ENCODE measurements at places on chromosomes 11 and 22. TPM values are rescaled to one million over a fixed set of nuclear protein-coding genes. Genes with fewer than 3 reads are reported as not detected.

DNA sequence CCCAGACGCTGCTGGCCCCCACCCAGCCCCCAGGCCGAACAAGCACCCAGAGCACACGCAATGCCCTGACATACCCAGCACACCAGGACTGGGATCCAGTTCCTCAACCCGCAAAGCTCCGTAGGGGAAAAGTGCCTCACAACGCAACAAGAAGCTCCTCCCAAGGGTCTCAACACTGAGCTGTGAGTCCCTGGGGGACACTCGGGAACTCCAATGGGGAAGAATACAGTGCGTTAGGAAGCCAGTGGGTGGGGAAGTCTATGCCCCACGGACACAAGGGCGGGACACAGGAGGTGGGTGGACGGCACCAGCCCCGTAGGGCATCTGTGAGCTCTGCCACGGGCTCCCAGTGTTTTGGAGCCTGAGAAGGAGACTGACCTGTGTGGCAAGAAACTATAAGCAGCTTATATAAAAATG, 1.6 kb downstream of the DEAF1 start:
- H3K4me3 ChIP-seq = no peak overlapping the region
- peaks cover 2% of the 10 kb centered on the region for H3K36me3 ChIP-seq
- H3K27me3 ChIP-seq = no peaks in the 10 kb centered on the region
- H3K4me1 ChIP-seq = peaks cover 6% of the 10 kb centered on the region
- no peak overlapping the region for H3K27ac ChIP-seq

The CCDC15 gene
- polyA plus RNA-seq = 0.64 TPM

The CYB5R3 gene
- 113 TPM for polyA plus RNA-seq

- DNase-seq = no peak
- H3K4me3 ChIP-seq = no peak overlapping the region
- peaks cover 2% of the 10 kb centered on the region for H3K27me3 ChIP-seq
- no peak overlapping the region for H3K27ac ChIP-seq
These were observed 57.5 kb upstream of the CD82 start for GRCh38 chr11:44507896-44508445.

GRCh38 chr11:131924457-131925201, 554.2 kb downstream of the NTM start:
- DNase-seq = no peak
- H3K36me3 ChIP-seq = no peaks in the 10 kb centered on the region
- no peak overlapping the region for H3K27ac ChIP-seq
- H3K27me3 ChIP-seq = no peaks in the 10 kb centered on the region
- peaks cover 9% of the 10 kb centered on the region for H3K4me1 ChIP-seq

DNA sequence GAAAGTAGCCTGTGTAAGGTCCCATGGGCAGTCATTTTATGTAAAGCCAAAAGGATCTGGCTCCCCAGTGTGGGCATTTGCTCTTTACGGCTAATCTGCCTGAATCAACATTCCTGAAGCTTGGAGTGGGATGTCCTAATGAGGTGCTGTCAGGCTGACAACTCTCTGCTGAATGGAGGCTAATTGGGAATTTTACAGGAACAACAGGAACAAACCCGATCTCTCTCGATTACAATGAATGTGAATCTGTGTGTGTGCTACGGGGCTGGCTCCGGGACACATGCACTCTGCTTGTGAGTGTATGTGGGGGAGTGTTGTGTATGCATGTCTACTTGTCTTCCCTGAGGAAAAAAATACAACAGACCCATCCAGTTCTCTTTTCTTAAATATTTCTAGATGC, 415.2 kb downstream of the TENM4 start:
- no peaks in the 10 kb centered on the region for H3K36me3 ChIP-seq
- H3K4me3 ChIP-seq = no peak overlapping the region
- H3K4me1 ChIP-seq = no peaks in the 10 kb centered on the region
- no peak for DNase-seq
- no peaks in the 10 kb centered on the region for H3K27me3 ChIP-seq

DNA sequence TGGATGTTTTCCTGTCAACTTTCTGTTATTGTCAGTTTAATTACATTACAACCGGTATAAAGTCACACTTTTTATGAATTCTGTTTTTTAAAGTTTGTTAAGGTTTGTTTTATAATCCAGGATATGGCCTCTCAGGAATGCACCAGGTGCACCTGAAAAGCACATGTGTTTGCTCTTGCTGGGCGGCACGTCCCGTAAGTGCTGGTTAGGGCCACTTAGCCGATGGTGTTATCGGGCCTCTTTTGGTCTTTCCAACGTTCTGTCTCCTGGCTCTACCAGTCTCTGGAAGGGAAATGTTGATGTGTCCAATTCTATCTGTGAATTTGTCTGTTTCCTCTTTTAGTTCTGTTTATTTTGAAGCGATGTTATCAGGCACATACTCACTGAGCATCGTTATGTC, 695.7 kb downstream of the BRD1 start:
- no peaks in the 10 kb centered on the region for H3K4me1 ChIP-seq
- no peaks in the 10 kb centered on the region for H3K36me3 ChIP-seq
- no peak overlapping the region for H3K4me3 ChIP-seq
- no peaks in the 10 kb centered on the region for H3K27me3 ChIP-seq
- no peak for DNase-seq

The TTC36 gene
- 0.14 TPM for polyA plus RNA-seq

DNA sequence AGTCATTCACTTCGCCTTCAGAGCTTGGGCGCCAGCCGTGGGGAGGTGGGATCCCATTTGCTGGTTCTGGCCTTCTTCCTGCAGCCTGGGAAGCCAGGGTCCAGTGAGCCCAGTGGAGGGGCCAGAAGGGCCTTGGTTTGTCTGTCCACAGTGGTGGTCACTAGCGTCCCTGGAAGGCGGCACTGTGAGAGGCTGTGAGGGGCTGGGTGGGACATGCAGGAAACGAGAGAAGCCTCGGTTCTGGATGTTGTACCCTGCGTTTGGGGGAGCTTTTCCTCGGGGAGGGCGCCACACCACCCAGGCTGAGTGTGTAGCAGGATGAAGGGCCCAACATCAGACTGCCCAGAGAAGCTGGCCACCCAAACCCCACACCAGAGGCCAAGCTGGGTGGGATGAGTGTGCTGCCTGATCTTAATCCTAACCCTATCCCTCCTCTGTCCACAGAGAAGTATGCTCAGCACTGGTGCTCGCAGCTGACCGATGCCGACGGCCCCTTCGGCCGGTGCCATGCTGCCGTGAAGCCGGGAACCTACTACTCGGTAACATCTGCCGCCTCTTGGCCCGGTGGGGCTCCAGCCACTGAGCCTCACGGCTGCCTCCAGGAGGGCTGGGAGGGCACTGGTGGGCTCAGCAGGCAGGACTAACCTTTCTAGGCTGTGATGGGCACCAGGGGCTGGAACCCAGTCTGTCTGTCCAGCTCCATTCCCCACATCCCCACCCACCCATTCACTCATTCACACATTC, 14.4 kb downstream of the MUC5AC start:
- no peak overlapping the region for H3K4me3 ChIP-seq
- no peak overlapping the region for H3K27ac ChIP-seq
- no peaks in the 10 kb centered on the region for H3K36me3 ChIP-seq
- no peaks in the 10 kb centered on the region for H3K27me3 ChIP-seq

The CCDC89 gene
- not detected for polyA plus RNA-seq

GRCh38 chr11:12922980-12923507, 86.1 kb upstream of the RASSF10 start:
- no peak overlapping the region for H3K27ac ChIP-seq
- peaks cover 4% of the 10 kb centered on the region for H3K4me1 ChIP-seq
- H3K27me3 ChIP-seq = no peaks in the 10 kb centered on the region
- H3K36me3 ChIP-seq = no peaks in the 10 kb centered on the region
- no peak overlapping the region for H3K4me3 ChIP-seq

DNA sequence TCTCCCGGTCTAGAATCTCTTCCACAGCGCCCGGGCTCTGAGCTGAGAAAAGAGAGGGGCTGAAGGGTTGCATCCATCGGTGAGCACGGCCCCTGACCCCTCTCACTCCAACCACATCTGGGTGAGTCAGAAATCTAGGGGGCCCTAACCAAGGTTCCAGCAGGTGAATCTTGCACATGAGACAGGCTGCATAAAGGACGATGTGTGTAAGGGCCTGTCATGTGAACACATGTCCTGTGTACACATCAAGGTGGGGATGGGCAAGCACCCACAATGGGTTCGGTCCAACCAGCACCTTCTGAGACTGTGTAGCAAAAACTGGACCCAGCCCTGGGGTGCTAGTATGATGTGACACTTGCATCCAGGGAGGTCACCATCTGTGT, 1.2 kb downstream of the BET1L start:
- no peak overlapping the region for H3K27ac ChIP-seq
- H3K36me3 ChIP-seq = peaks cover 9% of the 10 kb centered on the region
- H3K4me3 ChIP-seq = peak overlapping the region; percentile 89
- no peaks in the 10 kb centered on the region for H3K27me3 ChIP-seq
- H3K4me1 ChIP-seq = peaks cover 13% of the 10 kb centered on the region

The KCNK4 gene
- polyA plus RNA-seq = not detected

GRCh38 chr22:36925388-36926290, 12.2 kb downstream of the CSF2RB start:
- no peaks in the 10 kb centered on the region for H3K36me3 ChIP-seq
- peaks cover 9% of the 10 kb centered on the region for H3K4me1 ChIP-seq
- H3K27ac ChIP-seq = no peak overlapping the region
- H3K4me3 ChIP-seq = no peak overlapping the region
- H3K27me3 ChIP-seq = no peaks in the 10 kb centered on the region
- DNase-seq = no peak

DNA sequence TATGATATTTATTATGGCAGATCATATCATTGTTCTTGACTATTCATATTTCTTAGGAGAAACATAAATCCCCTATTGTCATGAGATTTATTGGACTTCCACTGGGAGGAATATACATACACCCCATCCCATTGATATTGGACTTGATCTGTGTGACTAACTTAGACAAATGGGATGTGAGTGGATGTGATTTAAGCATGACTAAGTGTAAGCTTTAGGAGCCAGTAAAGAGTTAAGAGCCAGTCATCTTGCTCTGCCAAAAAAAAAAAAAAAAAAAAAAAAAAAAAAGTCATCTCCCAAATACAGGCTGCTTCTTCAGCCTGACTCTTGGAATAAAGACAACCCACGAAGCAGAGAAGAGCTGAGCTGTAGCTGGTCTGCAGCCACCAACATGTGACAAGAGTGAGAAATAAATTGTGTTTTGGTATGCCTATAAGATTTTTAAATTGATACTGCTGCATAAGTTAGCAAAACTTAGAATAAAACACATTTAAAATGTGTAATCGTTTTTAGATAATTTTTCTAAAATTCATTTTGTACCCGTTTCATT, 595.0 kb upstream of the LRRC4C start:
- no peaks in the 10 kb centered on the region for H3K36me3 ChIP-seq
- H3K4me3 ChIP-seq = no peak overlapping the region
- no peaks in the 10 kb centered on the region for H3K4me1 ChIP-seq
- H3K27me3 ChIP-seq = no peaks in the 10 kb centered on the region
- no peak for DNase-seq

The P2RX6 gene
- polyA plus RNA-seq = 0.09 TPM

DNA sequence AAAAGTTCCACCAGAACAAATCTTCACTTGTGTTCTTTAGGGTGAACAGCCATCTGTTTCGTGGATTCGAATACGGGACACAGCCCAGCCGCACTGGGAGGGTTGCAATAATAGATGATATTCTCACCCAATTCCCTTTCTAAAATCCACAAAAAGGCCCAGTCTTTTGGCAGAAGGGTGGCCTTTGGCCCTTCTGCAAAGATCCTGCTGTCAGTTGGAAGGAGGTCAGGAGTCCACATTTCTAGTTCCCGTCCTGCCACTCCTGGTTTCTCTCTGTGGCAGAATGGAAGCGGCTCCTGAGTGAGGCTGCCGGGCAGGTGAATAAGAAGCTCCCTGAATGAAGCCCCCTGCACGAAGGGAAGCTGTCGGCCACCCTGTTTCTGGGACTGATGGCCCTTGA, 11.2 kb upstream of the LINC01488 start:
- peaks cover 5% of the 10 kb centered on the region for H3K4me1 ChIP-seq
- no peak overlapping the region for H3K27ac ChIP-seq
- no peaks in the 10 kb centered on the region for H3K36me3 ChIP-seq
- H3K4me3 ChIP-seq = no peak overlapping the region
- DNase-seq = no peak

The UPK3A gene
- 2.4 TPM for polyA plus RNA-seq

- no peak overlapping the region for H3K27ac ChIP-seq
- H3K27me3 ChIP-seq = no peaks in the 10 kb centered on the region
- H3K4me3 ChIP-seq = no peak overlapping the region
These were observed 61.9 kb downstream of the NRXN2 start for GRCh38 chr11:64661146-64661545.

- DNase-seq = no peak
- H3K4me3 ChIP-seq = no peak overlapping the region
- H3K4me1 ChIP-seq = no peaks in the 10 kb centered on the region
- H3K27ac ChIP-seq = no peak overlapping the region
These were observed 7.9 kb upstream of the CEP295 start for GRCh38 chr11:93653571-93653970.

DNA sequence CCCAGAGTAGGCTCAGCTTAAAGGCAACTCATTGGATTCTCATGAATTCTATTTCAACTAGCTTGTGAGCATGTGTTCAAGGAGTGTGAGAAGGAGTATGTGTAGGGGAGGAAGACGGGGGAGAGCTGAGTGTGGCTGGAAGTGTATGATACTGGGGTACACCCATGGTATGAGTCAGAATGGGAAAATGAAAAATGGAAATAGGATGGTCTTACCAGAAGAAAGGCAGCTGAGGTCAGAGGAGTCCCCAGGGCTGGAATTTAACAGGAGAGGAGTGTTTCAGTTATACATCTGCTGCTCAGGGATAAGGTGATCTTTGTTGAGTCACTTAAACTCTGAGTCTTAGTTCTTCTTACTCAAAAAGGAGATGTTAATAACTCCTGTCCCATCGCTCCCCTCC, 6.7 kb upstream of the ADAMTS15 start:
- no peak for DNase-seq
- H3K36me3 ChIP-seq = no peaks in the 10 kb centered on the region
- H3K4me1 ChIP-seq = no peaks in the 10 kb centered on the region
- H3K27ac ChIP-seq = no peak overlapping the region
- no peaks in the 10 kb centered on the region for H3K27me3 ChIP-seq

The LBHD1 gene
- 2.8 TPM for polyA plus RNA-seq

The NAGA gene
- polyA plus RNA-seq = 30.7 TPM

The FBLN1 gene
- 159 TPM for polyA plus RNA-seq

The DNAJB7 gene
- not detected for polyA plus RNA-seq

DNA sequence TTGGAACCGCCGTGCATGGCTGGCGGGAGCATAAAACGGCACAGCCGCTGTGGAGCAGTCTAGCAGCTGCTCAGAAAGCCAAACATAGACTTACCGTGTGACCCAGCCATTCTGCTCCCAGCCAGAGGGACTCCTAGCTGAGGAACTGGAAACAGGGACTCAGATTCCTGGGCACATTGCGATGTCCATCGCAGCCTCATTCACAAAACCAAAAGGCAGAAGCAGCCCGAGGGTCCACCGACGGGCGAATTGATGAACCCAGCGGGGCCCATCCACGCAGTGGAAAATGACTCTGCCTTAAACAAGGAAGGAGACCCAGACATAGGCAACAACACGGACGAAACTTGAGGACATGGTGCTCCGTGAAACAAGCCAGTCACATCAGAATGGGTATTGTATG, 5.7 kb upstream of the MUC5B start:
- DNase-seq = peak; percentile 19
- H3K27me3 ChIP-seq = no peaks in the 10 kb centered on the region
- H3K4me3 ChIP-seq = no peak overlapping the region
- no peak overlapping the region for H3K27ac ChIP-seq
- H3K36me3 ChIP-seq = no peaks in the 10 kb centered on the region
- H3K4me1 ChIP-seq = no peaks in the 10 kb centered on the region

GRCh38 chr11:59247531-59248227, 35.0 kb upstream of the MPEG1 start:
- no peaks in the 10 kb centered on the region for H3K4me1 ChIP-seq
- no peak overlapping the region for H3K27ac ChIP-seq
- no peaks in the 10 kb centered on the region for H3K36me3 ChIP-seq
- no peaks in the 10 kb centered on the region for H3K27me3 ChIP-seq
- H3K4me3 ChIP-seq = no peak overlapping the region
- DNase-seq = no peak
